ENCODE measurements at places on chromosomes 2 and 18.

DNA sequence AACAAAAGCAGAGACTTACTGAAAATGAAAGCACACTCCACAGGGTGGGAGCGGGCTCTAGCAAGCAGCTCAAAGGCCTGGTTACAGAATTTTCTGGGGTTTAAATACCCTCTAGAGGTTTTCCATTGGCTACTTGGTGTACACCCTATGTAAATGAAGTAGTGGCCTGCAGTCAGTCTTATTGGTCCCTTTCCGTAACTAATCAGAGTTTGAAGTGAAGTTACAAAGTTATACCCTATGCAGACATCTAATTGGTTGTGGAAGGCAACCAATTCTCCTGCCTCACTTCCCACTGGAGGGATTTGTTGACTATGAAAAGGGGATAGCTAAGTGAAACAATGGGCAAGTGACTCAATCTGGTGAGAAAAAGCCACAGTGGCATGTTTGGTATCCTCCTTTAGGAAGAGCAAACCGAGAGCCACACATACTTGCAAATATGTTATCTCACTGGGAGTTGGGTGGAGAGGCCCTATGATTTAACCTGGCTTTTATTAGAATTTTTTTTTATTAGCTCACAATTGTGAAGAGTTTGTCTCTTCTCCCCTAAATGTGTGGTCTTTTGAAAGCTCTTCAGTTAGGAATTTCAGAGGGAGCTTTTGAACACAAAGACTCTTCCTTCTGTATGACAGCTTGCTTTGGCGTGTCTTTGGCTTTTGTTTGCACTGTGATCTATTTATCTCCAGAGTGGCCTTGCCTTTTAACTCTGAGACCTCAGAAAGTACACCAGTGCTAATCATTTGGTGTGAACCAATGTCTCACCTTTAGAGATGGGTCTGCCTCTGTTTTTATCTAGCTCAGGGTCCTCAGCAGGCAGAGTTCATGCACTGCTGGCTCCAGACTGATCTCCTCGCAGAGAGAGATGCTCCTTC, 69.6 kb downstream of the MAP4K4 start:
- no peak for DNase-seq

DNA sequence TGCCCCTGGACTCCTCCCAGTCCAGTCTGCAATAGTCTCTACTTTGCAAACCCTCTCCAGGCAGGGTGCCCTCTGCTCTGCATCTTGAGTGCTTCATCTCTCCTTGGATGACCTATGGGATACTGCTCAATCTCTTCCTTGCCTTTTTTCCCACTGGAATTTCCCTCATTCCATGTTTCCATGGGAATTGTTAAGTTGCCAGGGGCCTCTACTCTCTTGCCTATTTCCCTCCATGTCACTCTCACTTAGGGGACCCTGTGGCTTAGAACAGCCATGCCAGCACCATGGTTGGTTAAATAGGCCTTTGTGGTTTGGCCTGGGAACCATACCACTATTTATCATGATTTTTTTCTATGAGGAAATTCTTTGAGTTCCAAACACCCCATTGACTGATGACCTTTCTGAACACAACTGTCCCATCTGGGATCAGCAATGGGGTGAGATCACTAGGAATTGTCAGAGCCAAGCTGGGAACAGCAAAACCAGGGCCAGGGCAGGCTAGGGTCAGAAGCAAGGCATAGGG, 91.4 kb upstream of the RBMS1 start:
- DNase-seq, result no peak

- DNase-seq, result no peak
These were observed 81.1 kb upstream of the CD226 start for GRCh38 chr18:70028734-70029133.

- no peak for DNase-seq
These were observed 25.6 kb downstream of the TACR1 start for GRCh38 chr2:75173740-75174139.

DNA sequence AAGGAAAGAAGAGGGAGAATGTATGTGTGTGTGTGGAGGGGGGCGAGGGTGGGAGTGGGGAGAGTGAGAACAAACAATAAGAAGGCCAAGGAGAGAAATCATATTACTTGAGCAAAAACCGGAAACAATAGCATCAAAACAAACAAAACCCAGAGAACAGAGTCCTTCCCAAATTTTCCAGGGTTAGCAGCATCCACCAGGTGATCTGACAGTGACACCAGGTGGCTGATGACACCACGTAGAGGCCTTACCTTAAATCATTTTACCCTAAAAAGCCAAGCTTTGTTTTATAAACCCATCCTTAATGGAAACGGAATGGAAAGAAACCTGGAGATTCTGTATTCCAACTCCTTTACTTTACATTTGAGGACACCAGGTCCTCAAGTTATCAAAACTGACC, 42.9 kb downstream of the CDCA7 start:
- no peak for DNase-seq

GRCh38 chr18:13361431-13361830, 142.9 kb downstream of the LDLRAD4 start:
- peak; percentile 9 for DNase-seq

GRCh38 chr18:5977022-5977421, 81.7 kb upstream of the TMEM200C start:
- no peak for DNase-seq

- no peak for DNase-seq
These were observed 104.5 kb downstream of the TTC32 start for GRCh38 chr2:19797243-19797810.

DNA sequence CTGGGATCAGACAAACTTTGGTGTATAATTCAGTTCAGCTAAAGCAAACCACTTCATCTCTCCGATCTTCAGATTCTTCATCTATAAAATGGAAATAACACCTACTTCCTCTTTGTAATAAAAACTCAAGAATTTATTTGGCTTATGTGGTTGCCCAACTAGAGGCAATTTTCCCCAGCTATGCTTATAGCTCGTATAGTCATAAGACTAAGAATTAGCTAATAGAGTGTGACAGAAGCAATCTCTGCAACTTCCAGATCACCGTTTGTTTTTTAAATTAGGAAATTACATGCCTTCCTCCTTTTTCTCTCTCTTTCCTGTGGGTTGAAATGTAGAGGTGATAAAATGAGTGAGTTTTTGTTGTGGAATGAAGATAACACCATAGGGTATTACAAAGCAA, 35.3 kb upstream of the KCNF1 start:
- no peak for DNase-seq

DNA sequence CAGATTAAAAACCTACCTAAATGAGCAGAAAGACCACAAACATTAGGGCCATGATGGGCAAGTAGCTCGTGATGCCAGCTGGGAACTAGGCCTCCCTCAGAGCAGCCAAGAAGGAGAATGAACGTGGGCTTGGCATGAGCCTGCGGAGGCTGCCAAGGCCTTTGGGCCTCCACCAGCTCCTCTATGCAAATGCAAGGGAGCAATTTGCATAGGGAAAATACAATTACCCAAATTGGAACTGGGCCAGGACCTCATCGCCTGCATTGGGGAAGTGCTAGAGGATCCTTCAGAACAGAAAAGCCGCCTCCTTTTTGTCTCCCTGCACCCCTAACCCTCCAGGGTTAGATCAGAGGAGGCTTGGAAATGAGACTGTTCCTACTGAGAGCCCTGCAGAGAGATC, 326.4 kb downstream of the SMAD2 start:
- no peak for DNase-seq
